AG08396 (cell line): ENCODE measurements at places on chromosomes 6 and 20.

- DNase-seq = no peak
Measured at GRCh38 chr6:56032715-56033260, 157.4 kb upstream of the BMP5 start.

DNA sequence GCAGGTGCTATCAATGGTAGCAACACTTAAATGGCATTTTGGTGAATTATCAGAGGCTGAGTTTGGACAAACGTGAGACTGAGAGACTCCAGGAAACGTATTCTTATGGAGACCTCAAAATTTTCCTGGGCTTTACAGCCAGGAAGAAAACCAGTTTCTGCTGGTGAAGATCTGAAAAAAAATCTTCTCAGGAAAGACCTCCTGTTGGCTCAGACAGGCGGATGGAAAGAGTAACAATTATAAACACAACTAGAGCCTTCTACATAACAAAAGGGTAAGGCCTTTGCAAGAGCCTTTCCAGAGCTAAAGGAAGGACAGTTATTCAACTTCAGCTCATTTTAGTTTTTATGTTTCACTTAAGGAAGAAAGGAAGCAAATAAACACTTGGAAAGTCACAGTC lies 274.4 kb downstream of the THBS2 start:
- no peak for DNase-seq

- DNase-seq = no peak
Measured at GRCh38 chr20:11193241-11193640, 519.4 kb upstream of the JAG1 start.

DNA sequence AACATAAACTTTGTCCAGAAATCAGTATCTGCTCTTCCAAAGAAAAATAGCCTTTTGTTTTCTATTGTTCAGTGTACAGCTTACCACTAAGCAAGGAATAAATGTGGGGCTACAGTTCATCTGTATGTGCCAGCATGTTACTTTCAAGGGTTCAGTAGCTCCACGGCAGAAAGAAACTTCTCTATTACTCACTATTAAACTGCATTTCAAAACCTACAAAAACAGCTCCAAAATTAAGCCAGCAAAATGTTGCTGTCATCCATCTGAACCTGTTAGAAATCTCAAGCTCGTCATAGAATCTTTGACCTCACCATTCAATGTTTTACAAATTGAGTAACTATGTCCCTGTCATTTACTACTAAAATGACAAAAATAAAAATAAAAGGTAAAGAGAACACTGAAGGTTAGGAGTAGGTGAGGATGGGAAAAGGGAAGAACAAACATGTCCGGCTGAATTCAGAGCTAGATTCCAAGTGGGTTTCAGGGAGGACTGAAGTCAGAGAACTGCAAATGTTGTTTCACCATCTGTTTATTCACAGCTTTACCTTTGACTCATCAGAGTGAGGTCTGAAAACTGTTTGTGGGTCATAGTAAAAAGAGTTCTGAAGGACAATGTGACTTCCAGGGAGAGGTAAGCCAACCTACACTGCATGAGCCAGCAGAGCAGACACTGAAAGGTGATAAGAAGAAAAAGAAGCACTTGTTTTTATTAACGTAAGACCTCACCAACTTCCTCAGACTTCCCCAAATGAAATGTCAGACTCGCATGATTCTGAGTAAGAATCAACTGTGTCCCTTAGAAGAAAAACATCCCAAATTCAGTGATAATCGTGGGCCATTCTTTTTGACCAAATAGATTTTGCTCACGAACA lies 62.0 kb downstream of the ATXN1 start:
- no peak for DNase-seq

- DNase-seq = no peak
Measured at GRCh38 chr6:165678904-165679303, 15.9 kb upstream of the PDE10A start.

GRCh38 chr6:140850438-140850837 lies 1282.3 kb upstream of the GJE1 start:
- no peak for DNase-seq

DNA sequence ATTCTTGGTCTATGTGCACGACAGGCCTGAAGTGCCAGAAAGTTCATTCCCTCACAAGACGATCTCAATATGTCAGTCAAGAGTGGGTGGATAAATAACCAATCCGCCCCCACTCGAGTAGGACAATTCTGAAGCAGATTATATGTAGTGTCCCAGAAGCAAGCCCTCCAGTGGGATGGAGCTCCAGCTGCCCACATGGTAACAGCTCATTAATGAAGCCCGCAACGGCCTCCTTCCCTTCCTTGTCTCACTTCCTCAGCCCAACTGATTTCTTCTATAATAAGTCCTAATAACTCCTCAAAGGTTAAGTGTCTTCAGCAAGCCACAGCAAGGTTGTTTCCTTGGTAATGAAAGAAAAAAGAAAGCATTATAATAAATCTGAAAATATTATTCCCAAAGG lies 82.1 kb upstream of the F13A1 start:
- DNase-seq = no peak

- DNase-seq = no peak
Measured at GRCh38 chr20:58231683-58232082, 3.2 kb upstream of the ANKRD60 start.

DNA sequence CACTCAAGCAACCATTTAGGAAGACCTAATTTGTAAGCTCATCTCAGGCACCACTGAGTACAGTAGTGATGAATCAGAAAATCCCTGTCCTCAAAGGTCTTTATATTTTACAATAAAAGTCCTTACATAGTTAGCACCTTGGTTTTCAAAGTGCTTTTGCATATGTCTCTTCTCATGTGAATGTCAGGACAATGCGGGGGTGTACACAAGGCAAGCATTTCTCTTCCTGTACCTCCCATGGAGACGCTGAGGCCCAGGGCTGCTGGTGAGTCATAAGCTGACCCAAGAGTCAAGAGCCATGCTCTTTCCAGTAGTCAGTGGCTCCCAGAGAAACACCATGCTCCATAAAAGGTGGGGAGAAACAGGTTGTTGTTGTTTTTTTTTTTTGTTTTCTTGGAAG lies 174.0 kb downstream of the GJA10 start:
- peak; percentile 17 for DNase-seq

DNA sequence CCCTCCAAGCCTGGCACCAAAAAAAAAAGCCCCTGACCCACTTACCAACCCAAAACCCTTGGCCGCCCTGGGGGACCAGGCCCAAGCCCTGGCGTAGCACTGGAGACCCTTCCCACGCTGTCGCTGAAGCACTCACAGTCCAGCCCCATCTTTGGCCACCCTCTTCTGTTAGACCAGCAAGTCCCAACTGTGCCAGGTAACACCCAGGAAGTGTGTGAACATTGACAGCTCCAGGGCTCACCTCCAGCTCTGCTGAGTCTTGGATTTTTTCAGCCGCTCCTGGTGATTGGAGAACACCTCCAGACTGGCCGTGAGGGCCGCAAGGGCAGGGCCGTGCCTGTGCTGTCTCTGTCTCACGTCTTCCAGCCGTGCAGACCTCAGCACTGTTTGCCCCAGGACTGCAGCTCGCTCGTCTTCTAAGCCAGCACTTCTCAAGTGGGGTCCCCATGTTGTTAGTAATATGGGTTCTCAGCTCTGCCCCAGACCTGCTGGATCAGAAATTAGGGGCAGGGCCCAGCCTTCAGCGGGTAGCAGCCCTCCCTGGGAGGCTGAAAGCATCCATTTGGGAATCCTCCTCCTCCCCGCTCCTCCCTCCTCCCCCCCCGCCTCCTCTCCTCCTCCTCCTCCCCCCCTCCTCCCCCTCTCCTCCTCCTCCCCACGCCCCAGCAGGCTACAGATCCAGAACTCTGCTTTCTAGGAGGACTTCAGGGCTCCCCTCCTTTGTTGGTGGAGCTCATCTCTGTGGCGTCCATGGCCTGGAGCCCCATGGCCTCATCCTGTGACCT lies 18.1 kb downstream of the NPEPL1 start:
- DNase-seq = peak; percentile 5

DNA sequence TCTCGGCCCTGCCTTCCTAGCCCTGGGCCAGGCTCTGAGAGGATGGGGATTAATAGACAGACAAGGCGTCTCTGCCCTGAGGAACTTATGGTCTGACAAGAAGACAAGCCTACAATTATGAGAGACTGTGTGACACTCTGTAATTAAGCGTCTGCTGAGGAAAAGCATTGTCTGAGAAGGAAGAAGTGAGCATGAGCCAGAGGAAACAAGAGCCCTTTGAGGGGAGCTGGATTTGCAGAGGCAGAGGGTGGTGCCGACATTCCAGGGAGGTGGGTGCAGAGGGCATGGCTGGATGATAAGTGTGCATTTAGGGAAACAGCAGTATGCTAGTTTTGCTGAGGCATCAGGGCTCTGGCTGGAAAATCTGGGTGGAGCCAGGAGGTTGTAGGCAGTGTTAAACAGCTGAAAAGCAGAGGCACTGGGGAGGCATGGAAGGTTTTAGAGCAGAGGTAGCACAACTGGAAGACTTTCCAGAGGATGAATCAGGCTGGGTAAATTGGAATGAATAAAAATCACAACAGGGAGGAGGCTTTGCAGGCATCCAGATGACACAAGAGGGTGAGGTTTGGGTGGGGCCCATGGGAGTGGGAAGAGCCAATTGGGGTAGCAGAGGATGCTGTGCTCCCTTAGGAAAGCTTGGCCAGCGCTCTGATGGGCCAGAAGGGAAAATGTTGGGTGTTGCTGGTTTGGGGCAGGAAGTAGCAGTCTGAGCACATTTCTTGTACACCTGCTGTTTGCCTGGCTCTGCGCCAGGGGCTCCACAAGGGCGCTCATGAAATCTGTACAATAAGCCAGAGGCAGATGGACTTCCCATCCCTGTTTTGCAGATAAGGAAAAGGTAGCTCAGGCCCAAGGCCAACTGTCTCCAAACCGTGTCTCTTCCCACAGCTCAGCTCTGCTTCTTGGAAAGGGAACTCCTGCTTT lies 74.0 kb upstream of the MYL9 start:
- DNase-seq = peak; percentile 49

DNA sequence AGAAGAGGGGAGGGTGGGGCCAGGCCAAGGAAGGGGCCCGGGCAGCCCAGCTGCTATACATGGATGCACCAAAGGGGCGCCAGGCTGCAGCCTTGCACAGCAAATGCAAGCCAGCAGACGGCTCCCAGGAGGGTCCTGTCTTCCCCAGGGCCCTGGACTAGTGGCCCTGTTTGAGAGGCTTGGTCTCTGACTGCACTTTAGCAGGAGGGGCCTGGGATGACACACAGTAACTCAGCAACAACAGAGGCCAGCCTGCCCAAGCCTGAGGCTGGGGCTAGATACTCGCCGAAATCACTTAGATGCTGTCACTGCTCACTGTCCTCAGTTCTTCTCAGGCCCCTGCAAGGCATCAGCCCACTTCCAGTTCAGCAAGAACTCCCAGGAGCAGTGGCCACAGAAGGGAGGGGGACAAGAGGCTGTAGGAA lies 73.5 kb downstream of the TRAM2 start:
- DNase-seq = no peak

- DNase-seq = no peak
Measured at GRCh38 chr6:47718571-47718970, 20.2 kb downstream of the ADGRF4 start.

DNA sequence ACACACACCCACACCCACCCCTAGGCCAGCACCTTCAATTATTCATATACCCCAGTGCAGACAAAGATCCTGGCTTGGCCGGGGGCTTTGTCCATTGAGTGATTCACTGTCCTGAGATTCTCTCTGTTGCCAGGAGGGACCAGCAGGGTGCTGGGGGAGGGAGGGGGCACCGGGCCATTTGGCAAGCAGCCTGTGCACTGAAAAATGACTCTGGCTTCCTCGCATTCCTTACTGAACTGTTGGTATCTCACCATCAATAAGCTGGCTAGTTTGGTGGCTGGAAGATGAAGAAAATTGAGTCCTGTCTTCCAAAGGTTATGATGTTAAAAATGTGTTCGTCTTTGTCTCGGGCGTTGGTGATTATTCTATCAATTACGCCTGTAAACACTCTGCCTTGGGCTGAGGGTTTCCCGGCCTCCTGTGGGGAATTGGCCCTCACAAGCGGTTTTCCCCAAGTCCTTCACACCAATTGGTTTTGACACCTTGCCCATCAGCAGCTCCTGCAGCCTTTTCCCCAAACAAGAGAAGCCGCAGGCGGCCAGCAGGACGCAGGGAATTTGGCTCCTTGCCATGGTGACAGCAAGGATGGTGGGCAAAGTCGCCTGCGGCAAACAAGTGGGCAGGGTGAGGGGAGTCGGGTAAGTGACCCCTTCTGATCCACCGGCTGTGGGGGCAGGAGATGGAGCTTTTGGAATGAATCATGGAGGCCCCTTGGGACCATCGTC lies 4.9 kb downstream of the VSTM2L start:
- DNase-seq = peak; percentile 73

DNA sequence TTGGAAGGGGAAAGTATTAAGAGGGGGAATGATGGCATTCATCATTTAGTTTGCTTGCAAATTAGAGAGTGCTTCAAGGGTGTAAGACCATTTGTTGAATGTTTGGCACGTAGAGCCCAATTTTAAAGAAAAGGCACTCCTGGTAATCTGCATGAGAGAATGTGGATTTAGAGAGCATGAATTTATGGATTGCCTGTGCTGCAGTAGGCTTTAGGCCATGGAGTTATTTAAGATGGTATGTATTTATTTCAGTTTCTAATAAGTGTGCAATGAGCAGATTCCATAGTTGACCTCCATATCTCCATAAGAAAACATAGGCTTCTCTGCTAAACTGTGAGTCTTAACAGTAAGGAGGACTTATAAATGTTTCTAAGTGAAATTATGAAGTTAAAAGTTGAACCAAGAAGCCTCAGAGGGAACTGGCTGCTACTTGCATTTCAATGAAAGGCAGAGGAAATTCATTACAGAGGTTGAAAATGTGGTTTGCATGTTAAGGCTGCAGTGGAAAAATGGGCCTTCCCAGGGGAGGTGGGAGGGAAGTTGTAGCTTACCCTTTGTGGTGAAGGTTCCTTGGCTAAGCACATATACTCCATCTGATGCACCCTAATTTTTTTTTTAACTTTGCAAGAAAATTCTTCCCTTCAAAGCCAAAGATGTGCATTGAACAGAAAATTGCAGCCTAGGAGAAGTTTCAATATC lies 134.2 kb downstream of the CARMIL1 start:
- no peak for DNase-seq

DNA sequence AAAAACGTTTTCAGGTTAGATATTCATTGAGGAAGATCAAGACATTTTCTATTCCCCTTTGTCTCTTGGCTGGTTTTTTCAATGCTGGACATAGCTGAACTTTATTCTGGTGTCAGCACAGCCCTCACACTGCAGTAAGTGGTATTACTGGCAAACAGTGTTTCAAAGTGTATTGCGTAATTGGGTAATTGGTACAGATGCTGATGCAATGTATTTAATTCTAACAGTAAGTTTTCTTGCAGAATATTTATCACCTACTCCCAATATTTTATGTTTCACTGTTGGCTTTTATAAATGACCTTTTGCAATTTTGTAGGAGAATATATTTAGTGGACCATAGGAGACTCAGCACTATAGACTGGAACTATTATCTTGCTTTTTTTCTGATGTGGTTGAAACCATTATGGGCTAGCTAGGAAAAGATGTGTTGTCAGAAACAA lies 287.6 kb upstream of the SOX4 start:
- no peak for DNase-seq

- no peak for DNase-seq
Measured at GRCh38 chr6:162572240-162572639, 155.3 kb downstream of the PRKN start.
